ENCODE measurements at places on chromosomes 3 and 15.

- DNase-seq, result no peak
Observed at GRCh38 chr3:162719684-162720341, 1223.2 kb downstream of the OTOL1 start.

- no peak for DNase-seq
Observed at GRCh38 chr3:157163217-157163953, 3.4 kb upstream of the CCNL1 start.

GRCh38 chr15:80871858-80872257 lies 92.7 kb downstream of the CEMIP start:
- DNase-seq, result no peak

GRCh38 chr15:47398132-47398531 lies 319.2 kb upstream of the SEMA6D start:
- no peak for DNase-seq

DNA sequence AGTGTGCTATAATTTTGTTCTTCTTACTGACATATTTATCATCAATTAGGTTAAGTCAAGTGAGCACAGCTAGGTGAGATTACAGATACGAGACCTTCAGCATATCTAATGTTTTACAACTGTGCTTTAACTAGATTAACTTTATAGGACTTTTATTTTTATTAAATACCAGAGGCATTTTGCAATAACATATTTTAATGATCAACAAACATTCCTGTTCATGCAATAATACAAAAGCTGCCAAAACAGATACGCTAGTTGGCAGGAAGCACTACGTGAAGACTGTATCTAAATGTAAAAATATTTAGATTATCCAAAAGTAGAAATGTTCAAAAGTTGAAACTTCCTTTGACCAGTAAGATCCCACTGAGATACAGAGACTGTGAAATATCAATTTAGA lies 139.1 kb downstream of the CBLB start:
- no peak for DNase-seq

- peak; percentile 36 for DNase-seq
Observed at GRCh38 chr3:89171687-89172545, 64.5 kb downstream of the EPHA3 start.

DNA sequence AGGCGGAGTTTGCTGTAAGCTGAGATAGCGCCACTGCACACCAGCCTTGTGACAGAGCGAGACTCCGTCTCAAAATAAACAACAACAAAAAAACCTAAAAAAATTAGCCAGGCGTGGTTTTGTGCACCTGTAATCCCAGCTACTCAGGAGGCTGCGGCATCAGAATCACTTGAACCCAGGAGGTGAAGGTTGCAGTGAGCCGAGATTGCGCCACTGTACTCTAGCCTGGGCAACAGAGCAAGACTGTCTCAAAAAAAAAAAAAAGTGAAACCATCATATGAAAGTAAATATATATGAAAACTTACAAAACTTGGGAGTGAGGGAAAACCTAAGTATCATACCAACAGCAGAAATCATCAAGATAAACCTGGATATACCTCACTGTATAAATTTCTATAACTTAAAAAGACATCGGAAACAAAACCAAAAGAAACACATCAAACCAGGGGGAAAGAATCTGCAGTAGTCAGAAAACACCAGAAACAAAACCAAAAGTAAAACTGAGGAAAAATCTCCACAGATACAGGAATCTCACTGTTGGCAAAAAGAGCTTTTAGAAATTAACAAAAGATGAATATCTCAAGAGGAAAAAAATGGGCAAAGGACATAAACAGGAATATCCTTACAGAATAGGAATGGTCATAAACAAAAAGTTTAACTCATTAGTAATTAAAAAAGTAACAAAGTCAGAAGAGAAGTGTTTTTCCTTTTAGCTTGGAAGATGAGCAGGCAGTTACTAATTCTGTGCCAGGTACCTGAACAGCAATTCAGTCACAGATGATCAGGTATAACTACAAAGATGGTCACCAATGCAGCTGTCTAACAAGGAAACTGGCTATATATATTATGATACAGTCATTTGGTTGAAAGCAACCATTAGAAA lies 41.3 kb downstream of the ETV5 start:
- DNase-seq, result no peak

GRCh38 chr15:43769584-43770228 lies 7.1 kb downstream of the ELL3 start:
- DNase-seq, result no peak

- DNase-seq, result no peak
Observed at GRCh38 chr3:12401208-12401607, 83.1 kb upstream of the TSEN2 start.

DNA sequence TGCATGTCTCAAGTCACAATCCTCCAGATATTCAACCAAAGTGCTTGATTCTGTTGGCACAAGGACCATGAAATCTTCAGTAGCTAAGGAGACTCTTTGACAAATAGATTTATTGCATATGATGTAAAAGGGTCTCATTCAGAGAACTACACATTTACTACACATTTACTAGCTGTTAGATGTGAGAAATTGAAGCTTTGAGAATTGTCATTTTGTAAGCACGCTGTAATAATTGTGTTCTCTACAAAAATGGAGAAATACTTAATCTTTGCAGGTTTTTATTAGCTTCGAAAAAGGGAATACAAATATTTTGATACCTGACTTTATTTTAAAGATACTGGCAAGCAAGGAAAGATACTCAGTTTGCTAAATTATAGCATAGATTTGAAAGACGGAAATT lies 70.2 kb upstream of the CHD2 start:
- no peak for DNase-seq

DNA sequence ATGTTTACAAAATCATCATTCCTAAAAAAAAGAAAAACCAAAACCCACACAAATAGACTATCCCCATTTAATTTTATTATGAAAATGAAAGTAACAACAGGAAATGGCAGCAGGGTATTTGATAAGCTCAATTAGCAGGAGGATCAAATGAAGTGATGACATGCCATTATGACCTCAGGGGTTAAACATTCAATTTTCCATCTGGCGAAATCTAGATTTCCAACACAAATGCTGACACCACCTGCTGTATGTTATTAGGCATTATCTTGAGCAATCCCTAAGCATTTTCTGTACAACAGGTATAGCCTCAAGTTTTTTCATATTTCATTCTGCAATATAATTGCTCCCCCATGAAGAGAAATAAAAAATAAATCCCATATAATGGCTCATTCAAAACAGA lies 57.1 kb downstream of the SHQ1 start:
- peak; percentile 17 for DNase-seq

GRCh38 chr15:25183581-25184251 lies 228.9 kb downstream of the SNRPN start:
- no peak for DNase-seq

GRCh38 chr15:80822256-80822655 lies 43.1 kb downstream of the CEMIP start:
- DNase-seq, result no peak

GRCh38 chr3:16474216-16474615 lies 39.3 kb downstream of the RFTN1 start:
- no peak for DNase-seq

DNA sequence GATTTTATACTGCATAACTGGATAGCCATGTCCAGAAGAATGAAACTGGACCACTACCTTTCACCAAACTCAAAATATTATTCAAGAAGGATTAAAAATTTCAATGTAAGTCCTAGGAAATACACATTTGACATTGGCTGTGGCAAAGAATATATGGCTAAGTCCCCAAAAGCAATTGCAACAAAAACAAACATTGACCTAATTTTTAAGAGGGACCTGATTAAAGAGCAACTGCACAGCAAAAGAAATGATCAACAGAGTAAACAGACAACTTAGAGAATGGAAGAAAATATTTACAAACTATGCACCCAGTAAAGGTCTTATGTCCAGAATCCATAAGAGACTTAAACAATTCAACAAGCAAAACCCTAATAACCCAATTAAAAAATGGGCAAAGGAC lies 1313.0 kb upstream of the GBE1 start:
- DNase-seq, result no peak

DNA sequence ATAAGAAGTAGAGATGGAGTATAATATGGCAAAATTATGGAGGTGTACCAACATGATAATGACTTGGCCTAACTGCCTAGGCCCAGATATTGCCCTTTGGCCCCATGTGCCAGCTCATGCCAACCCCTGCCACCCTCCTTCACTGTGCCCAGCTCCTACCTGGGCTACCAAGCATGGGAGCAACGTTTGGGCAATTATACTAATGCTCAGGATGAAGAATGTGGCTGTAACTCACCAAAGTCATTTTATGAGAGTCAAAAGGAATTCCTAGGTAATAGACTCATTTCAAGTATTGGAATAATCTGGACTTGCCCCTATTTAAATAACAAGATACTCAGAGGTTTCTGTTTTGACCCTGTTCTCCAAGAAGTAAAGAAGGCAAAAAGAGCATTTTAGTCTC lies 240.2 kb upstream of the IL12A start:
- DNase-seq, result no peak

All from DMS 273 treated with DMSO at 0.1 percent for 48 hours (cell line).